GM23248 (cell line): ENCODE measurements at places on chromosomes 4 and X. TPM values are rescaled to one million over a fixed set of nuclear protein-coding genes. Genes with fewer than 3 reads are reported as not detected.

The SLC9B2 gene
- 17.5 and 30.9 TPM in 2 replicates for total RNA-seq

The TMEM31 gene
- total RNA-seq, result not detected in 2 replicates

The ZNF185 gene
- 4.5 and 7.2 TPM in 2 replicates for total RNA-seq

The BST1 gene
- 32.6 and 33.3 TPM in 2 replicates for total RNA-seq

The MAGEB1 gene
- total RNA-seq, result not detected in 2 replicates

- peak; percentile 70 for DNase-seq
Measured at GRCh38 chrX:54540289-54540688, 10.3 kb downstream of the GNL3L start.

- no peak for DNase-seq
Measured at GRCh38 chr4:5912614-5913019, 19.7 kb upstream of the CRMP1 start.

- DNase-seq, result no peak
Measured at GRCh38 chrX:70429759-70430158, 6.6 kb downstream of the GDPD2 start.

- DNase-seq, result peak; percentile 35
Measured at GRCh38 chrX:130114141-130114588, 3.9 kb upstream of the ELF4 start.

GRCh38 chrX:69307029-69307428 lies 141.8 kb upstream of the PJA1 start:
- no peak for DNase-seq

DNA sequence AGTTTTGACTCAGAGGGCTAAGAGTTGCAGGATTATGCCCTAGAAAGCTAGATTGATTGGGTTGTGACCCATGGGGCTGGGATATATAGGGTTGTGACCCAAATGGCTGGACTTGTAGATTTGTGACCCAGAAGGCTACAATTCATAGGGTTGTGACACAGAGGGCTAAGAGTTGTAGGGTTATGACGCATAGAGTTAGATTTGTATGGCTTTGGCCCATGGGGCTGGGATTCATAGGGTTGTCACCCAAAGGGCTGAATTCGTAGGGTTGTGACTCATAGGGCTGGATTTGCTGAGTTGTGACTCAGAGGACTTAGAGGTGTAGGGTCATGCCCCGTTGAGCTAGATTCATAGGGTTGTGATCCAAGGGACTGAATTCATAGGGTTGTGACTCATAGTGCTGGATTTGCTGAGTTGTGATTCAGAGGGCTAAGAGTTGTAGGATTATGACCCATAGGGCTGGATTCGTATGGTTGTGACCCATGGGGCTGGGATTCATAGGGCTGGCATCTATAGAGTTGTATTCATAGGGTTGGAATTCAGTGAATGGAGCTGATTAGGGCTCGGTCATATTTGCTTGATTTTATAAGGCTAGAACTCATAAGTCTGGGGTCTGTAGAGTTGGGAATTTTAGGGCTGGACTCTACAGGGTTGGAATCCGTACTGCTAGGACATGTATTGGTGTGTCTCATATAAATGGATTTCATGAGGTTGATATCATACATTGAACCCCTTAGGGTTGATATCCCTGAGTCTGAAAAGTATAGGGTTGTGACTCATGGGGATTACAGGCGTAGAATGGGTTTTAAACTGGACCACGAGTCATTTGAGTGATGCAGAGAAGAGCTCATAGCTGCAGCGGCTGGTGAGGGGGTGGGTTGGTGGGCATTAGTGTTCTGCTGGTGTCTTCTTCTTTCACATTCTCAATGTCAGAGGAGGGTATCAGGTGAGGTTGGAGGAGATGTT lies 125.7 kb downstream of the CRLF2 start:
- DNase-seq, result no peak

- no peak for DNase-seq
Measured at GRCh38 chrX:155313766-155314165, 20.6 kb downstream of the CLIC2 start.

GRCh38 chrX:85590638-85591037 lies 211.2 kb upstream of the POF1B start:
- DNase-seq, result no peak
